Bronchial epithelial cell (primary cell): ENCODE measurements at places on chromosomes 5 and 9. TPM values are rescaled to one million over a fixed set of nuclear protein-coding genes. Genes with fewer than 3 reads are reported as not detected.

DNA sequence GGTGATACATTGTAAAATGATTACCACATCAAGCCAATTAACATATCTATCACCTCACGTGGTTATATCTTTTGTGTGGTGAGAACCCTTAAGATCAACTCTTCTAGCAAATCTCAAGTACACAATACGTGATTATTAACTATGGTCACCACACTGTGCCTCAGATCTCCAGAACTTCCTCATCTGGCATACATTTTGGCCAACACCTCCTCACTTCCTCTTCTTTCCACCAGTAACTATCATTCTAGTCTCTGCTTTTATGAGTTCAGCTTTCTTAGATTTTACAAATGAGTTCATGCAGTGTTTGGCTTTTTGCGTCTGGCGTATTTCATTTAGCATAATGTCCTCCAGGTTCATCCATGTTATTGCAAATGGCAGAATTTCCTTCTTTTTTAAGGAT is 35.8 kb downstream of the PRKACG start:
- DNase-seq = no peak

SHOC1 gene
- total RNA-seq = under 0.01 TPM in 2 replicates

PKN3 gene
- 1.5 and 2.1 TPM in 2 replicates for total RNA-seq

DNA sequence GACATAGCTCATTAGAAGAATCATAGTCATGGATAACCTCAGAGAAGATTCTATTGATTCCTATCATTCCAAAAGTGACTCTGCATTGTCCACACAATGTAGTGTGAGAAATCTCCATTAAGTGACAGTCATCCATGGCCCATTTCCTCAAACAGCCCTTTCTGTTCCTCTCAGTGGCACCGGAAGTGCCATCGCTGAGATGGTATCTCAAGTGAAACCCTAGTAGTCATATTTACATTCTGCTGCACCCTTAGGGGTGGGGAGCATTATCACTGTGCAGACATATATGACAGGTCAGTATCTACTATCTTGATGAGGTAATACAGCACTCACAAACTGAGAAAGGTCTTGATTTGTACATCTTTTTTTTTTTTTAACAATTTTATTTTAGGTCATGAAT is 55.4 kb upstream of the MIER3 start:
- DNase-seq = no peak

DNA sequence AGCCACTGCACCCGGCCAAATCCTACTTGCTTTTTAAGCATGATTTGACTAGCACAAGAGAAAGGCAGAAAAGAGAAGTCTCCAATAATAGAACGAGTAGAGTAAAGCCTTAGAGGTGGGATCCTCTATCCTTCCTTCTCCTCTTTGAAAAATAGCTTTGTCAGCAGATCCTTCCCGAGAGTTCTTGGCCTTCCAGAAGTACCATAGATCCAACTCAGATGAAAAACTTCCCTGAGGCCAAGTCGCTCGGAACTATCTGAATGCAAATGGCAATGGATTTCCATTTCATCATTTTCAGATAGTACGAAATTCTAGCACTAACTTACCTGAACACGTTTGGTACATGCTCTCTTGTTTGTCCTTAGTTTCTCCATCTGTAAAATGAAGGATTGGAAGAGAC is 52.0 kb upstream of the SLIT3 start:
- no peak for DNase-seq

DNA sequence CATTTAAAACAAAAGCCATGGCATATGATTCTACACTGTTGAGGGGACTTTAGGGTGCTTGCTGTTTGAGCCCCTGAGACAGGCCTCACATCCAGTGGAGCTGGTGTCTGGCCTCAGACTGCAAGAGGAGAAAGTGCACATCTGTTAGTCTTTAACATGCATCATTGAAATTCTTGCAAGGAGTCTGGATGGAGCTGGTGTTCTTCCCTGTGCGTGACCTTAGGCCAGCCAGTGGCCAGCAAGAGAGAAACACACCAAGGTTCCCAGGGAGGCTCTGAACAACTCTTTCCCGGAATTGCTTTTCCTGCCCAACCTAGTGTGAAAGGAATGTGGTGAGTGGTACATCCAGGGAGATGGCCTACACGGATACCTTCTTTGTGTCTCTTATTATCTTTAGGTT is 282.8 kb upstream of the TNC start:
- no peak for DNase-seq

- no peak for DNase-seq
These were observed 79.9 kb downstream of the RGS3 start for GRCh38 chr9:113543296-113543981.

HTR4 gene
- total RNA-seq = 0.26 TPM in 1 of 2 replicates, not detected in the other

ADGRD2 gene
- total RNA-seq = 0.38 TPM in 1 of 2 replicates, not detected in the other

GRCh38 chr5:157679801-157680200 is 8.5 kb downstream of the C5orf52 start:
- no peak for DNase-seq

- DNase-seq = no peak
These were observed 161.4 kb upstream of the FBXL7 start for GRCh38 chr5:15338546-15338945.

CTSV gene
- 17.4 and 35.1 TPM in 2 replicates for total RNA-seq

GRCh38 chr9:136605988-136606660 is 56.6 kb upstream of the EGFL7 start:
- DNase-seq = no peak

DNA sequence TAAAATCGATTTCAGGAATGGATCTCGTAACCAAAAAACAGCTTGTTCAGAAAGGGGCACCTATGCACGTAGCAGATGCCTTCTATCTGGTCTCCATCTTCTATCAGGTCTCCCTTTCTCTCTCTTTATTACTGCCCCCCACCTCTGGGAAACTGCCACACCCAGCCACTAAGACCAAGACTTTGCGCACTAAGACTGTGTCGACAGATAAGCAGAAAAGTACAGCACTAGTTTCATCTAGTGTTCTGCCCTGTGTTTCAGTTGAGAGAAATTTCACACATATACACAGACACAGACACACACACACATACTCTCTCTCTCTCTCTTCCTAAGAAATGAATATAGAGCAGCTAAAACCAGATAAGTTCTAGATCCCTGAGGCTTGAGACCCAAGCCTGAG is 210.1 kb upstream of the MAP3K1 start:
- DNase-seq = no peak

RLN2 gene
- total RNA-seq = 0.26 and 0.90 TPM in 2 replicates

STC2 gene
- total RNA-seq = 310 and 440 TPM in 2 replicates

- peak; percentile 51 for DNase-seq
These were observed 73.0 kb upstream of the SPOCK1 start for GRCh38 chr5:137572042-137572695.

EGFL7 gene
- 11.8 and 18.1 TPM in 2 replicates for total RNA-seq

DNA sequence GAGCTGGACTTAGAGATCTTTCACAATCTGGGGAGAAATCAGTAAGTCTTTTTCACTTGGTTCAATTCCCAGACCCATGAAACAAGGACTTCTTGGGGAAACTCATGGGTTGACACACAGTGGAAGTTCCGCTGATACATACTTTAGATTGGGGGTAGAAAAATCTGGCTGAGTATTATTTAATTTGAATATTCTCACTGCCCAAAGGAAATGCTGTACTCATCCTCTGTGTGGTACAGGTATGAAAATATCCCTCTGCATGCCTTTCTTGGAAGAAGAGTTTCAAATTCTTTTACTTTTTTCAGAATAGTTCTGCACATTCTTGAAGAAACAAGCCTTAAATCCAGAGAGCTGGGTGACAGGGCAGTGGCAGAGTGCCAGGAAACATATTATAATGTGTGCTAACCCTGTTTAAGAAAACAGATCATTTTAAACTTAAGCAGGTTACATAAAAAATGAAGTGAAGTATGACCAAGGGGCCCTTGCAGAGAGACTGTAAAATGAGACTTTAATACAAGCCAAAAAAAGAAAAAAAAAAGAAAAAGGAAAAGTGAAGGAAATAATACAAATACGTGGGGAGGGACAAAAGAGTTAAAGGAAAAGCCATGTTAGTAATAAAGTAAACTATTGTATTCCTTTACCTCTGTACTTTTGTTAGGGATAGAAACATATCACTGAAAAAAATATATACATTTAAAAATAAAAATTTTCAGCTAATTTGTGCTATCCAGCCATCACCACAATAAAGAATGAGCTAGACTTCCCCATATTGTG is 173.4 kb upstream of the NR3C1 start:
- peak; percentile 70 for DNase-seq

CNTFR gene
- total RNA-seq = not detected in 2 replicates

PAX5 gene
- total RNA-seq = not detected in 2 replicates

PCDHGB7 gene
- 1.3 and 3.3 TPM in 2 replicates for total RNA-seq

GRCh38 chr9:110136802-110137201 is 71.2 kb downstream of the C9orf152 start:
- DNase-seq = no peak

RANBP3L gene
- not detected in 2 replicates for total RNA-seq

GDNF gene
- under 0.01 TPM in 1 of 2 replicates, not detected in the other for total RNA-seq

GRCh38 chr9:135864447-135865049 is 42.8 kb downstream of the CAMSAP1 start:
- DNase-seq = peak; percentile 31

HAVCR2 gene
- 0.38 and 0.53 TPM in 2 replicates for total RNA-seq

ADRB2 gene
- total RNA-seq = 18.7 and 21.9 TPM in 2 replicates

- DNase-seq = peak; percentile 6
These were observed 56.2 kb downstream of the UBE2QL1 start for GRCh38 chr5:6504677-6505415.

GRCh38 chr5:138949988-138950387 is 74.9 kb upstream of the LRRTM2 start:
- DNase-seq = no peak

GRCh38 chr9:136079211-136079915 is 15.7 kb downstream of the NACC2 start:
- DNase-seq = no peak

TJP2 gene
- total RNA-seq = 80.3 and 85.6 TPM in 2 replicates

- peak; percentile 80 for DNase-seq
These were observed 602.9 kb upstream of the WWC1 start for GRCh38 chr5:167688341-167689130.

DNA sequence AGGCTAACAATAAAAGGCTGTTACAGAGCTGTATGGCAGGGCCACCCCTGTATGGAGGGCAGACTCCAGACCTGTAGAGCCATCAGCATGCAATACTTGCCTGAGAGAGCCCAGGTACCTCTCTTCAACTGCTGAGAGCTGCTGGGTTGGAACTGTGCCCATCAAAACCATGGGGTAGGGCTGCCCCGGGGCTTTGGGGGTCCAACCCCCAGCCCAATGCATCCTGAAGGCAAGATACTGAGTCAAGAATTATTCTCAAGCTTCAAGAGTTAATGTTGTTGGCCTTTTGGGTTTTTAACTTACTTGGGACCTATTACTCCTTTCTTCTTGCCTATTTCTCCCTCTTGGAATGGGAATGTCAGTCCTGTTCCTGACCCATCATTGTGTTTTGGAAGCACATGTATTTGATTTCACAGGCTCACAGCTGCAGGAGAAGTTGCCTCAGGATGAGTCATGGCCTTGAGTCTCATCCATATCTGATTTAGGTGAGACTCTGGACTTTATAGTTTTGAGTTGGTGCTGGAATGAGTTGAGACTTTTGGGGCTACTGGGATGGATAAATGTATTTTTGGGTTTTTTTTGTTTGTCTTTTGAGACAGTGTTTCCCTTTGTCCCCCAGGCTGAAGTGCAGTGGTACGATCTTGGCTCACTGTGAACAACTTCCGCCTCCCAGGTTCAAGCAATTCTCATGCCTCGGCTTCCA is 21.0 kb upstream of the CDK7 start:
- DNase-seq = peak; percentile 50

DNA sequence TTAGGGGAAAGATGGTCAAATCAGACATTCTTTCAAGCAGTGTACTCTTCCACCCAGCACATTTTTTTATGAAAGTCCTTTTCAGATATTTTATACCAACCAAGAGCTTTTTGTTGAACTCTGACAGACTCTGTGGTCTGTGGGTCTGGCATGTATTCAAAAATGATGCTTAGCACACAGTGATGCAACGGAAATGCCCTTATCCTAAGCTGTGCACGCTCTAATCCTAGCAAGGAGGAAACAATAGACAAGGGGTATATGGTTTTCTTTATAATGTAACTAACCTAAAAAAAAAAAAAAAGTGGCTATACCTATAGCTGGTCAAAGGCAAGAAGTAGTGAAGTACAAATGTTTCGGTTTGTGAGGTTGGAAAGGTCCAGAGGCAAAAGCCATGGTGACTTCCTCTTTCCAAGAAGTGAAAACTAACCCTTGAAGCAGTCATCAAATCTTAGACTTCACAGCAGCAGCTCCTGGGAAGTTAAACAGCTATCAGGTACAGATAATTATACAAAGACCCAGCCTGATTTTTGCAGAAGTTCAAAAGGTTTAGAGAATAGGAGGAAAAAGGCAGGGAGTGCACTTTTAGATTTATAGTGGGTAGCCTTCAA is 82.5 kb downstream of the SEMA6A start:
- DNase-seq = peak; percentile 92

CAMK2A gene
- under 0.01 TPM in 1 of 2 replicates, not detected in the other for total RNA-seq

GRCh38 chr5:151345808-151346478 is 1.4 kb downstream of the SLC36A2 start:
- peak; percentile 48 for DNase-seq

GRCh38 chr9:126153382-126153781 is 173.2 kb upstream of the MVB12B start:
- DNase-seq = no peak

DNA sequence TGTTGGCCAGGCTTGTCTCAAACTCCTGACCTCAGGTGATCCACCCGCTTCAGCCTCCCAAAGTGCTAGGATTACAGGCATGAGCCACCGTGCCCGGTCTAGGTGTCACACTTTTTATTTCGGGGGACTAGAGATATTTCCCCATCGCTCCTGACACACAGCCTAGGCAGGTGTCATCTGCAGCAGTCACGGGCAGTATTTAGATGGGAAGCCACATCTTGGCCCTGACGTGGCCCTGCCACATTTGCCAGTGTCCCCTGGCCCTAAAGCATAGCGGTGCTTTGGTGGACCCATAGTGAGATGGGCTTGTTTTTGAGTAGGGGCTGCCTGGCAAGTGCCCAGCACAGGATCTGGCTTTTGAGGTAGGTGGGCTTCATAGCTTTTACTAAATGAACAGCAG is 45.0 kb upstream of the LRRTM2 start:
- DNase-seq = no peak

DNA sequence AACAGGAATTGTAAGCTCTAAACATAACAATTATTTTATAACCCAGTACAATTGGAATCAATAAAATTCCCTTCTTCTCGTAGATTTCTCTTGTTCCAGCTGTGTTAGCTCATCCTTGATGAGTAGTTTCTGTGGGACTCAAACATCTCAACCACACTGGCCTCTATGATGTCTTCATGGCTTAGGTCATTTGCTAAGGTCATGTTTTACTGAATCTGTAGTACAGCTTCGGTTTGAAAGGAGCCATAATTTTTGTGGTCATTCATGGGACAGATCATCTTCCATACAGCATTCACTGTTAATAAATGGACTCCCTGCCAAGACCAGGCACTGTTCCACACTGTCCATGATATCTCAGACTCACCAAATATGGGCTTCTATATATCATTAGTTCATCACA is 369.0 kb upstream of the RFX3 start:
- DNase-seq = no peak

DNA sequence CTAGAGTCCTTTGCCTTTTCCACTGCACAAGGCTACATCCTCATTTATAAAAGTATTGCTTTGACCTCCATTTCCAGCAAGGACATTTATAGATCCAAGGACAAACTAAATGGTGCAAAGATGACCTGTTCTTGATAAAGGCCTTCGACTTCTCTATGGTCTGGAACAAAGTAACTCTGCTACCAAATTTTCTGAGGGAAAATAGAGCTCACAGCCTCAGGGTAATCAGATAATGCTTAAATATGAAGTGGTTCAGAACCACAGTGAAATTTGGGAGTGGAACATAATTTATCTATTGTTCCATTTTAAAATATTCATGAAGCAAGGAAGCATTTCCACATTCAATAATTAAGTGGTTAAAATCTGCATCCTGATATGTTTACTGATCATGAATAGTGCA is 137.5 kb downstream of the TTLL11 start:
- DNase-seq = no peak

- DNase-seq = no peak
These were observed 23.0 kb downstream of the ABL1 start for GRCh38 chr9:130857864-130858738.

- no peak for DNase-seq
These were observed 2.5 kb upstream of the MAPK9 start for GRCh38 chr5:180294411-180294810.
